ENCODE measurements at places on chromosomes 12 and 14. TPM values are rescaled to one million over a fixed set of nuclear protein-coding genes. Genes with fewer than 3 reads are reported as not detected.

Gene IAPP
- total RNA-seq, result not detected

Gene KCNMB4
- 0.83 TPM for total RNA-seq

Gene DCN
- total RNA-seq, result 543 TPM

Gene PROX2
- not detected for total RNA-seq

Gene CLEC6A
- total RNA-seq, result not detected

Gene NFE2
- not detected for total RNA-seq

Gene SBNO1
- 18.4 TPM for total RNA-seq

Gene RBP5
- total RNA-seq, result 3.7 TPM

Gene TMED8
- total RNA-seq, result 9.9 TPM

Gene MYF5
- total RNA-seq, result not detected

Gene CLMN
- total RNA-seq, result 36.6 TPM

Gene BHLHE41
- total RNA-seq, result 2.6 TPM

Gene ACOT4
- total RNA-seq, result not detected

Gene FITM1
- total RNA-seq, result not detected

Gene P2RX7
- total RNA-seq, result 1.7 TPM

Gene GTF2A1
- 12.5 TPM for total RNA-seq

Gene KRT79
- not detected for total RNA-seq

Gene GUCY2C
- 107 TPM for total RNA-seq

Gene SMARCD1
- 106 TPM for total RNA-seq

Gene NDRG2
- 124 TPM for total RNA-seq

Gene MORN3
- not detected for total RNA-seq

Gene RAPGEF3
- 33.0 TPM for total RNA-seq

Gene PAX9
- total RNA-seq, result not detected

Gene NANOG
- total RNA-seq, result not detected

Gene SAMD4A
- total RNA-seq, result 19.6 TPM

Gene CDCA3
- 51.2 TPM for total RNA-seq

Gene SVOP
- total RNA-seq, result not detected

Gene ADSS1
- total RNA-seq, result 18.6 TPM

Measured in Peyer's patch (tissue), 4 donors.